NCI-H774 (cell line): ENCODE measurements at places on chromosomes 3 and 15.

GRCh38 chr3:15295506-15295905, 36.9 kb downstream of the SH3BP5 start:
- no peak for DNase-seq

DNA sequence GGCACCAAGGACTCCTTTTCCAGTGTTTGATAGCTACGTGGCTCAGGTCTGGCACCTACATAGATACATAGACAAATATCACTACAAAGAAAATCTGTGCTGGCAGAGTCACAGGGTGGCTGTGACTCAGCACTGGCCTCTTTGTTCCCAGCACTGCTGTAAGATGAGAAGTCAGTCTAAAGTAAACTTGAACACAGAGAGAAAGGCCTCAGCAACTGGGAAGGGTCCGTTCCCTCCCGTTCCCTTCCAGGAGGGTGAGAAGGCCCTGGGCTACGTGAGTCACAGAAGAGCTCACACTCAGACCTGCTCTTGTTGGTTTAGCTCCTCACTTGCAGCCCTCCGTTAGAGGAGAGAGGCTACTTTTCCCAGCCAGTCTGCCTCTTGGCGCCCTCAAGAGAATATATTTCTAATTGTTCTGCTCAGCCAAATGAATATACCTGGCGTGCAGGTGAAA, 23.1 kb downstream of the ANXA2 start:
- DNase-seq, result peak; percentile 66

DNA sequence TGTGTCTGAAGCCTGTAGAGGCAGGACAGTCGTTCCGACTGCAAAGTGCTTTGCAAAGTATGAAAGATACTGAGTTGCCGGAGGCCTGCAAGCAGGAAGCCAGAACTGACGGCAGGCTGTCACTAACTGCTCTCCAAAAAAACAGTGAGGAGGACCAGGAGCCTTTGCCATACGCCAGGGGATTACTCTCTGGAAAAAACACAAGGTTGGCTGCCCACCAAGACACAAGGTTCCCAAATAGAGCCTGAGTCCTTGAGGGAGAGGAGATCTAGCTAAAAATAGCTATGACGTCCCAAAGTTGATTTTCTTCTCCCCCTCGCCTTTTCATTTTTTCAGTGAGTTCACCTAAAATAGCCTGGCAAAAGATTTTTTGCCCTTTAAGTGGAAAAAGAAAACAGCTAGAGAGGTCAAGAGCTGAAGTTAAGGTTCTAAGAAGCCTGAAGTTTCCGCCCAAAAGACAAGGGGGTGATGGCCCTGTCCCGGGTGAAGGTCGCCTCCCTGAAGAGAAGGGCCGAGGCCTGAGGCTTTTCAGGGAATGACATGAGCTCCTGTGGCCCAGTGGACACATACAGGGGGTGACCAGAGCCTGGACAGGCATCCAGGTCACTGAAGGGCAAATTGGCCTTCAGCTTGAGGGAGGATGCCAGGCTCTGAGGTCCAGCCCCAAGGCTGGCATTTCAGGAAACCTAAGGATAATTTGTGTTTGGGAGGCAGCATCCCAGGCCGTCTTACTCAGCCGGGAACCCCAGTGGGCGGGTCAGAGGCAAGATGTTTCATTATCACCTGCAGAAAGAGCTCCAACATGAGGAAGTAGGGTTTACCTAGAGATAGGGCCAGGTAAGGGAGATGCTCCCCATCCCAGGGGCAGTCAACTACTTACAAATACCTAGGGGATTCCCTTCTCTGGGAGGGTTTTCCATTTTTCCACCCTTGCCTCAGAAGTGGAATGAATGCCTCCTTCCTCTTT, 44.9 kb upstream of the DGKG start:
- no peak for DNase-seq

DNA sequence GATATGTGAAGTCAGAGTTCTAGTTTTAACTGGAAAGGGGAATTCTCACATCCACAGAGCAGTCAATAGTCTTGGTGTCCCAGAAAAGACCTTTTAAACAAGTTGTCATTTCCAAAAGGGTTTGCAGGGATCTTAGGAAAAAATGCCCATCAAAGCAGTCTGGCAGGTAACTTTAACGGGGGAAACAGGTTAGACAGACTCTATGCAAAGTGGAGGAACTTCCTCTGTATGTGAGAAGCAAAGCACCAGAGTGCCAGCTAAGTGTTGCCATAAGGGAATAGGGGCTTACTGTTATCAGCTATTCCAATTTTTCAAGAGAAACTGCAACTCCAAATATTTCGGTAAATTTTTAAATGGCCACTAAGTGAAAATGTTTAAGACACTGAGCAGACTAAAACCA, 307.9 kb upstream of the MDFIC2 start:
- no peak for DNase-seq

- no peak for DNase-seq
Observed at GRCh38 chr3:147493666-147494065, 84.5 kb downstream of the ZIC1 start.

- no peak for DNase-seq
Observed at GRCh38 chr3:31086698-31087097, 192.2 kb upstream of the GADL1 start.

DNA sequence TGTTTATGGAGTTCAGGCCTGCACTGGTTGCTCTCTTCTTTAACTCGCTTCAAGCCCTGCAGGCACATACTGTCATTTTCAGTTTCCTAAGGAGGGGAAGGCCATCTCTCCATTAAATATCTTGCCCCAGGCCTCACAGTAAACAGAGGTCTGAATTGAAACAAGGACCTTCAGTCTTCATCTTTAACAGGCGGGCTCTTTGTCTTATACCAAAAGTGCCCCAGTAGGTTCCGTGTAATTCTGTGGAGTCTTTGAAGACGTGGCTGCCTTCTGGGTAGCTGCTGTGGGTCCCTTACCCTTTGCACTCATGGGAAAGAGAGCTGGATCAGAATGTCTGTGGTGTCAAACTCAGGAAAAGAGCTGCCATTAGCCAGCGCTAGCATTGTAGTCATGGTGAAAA, 161.2 kb downstream of the APBA2 start:
- DNase-seq, result no peak

DNA sequence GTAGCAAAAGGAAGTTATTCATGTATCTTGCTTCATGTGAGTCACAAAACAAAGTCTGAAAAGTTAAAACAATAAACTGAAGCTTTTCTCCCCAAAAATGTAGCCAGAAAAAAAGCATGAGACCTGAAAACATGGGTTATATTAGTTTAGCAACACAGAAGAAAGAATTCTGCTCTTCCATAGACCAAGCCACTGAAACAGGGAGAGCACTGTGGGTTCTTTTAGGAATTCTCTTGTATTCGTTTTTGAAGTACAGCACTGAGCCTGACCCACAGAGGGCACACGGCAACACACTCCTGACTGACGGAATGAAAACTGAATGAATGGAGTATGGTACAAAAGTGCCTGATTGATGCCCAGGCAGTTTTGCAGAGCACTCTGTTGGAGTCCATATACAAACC, 66.6 kb downstream of the TM4SF4 start:
- no peak for DNase-seq

- no peak for DNase-seq
Observed at GRCh38 chr3:132378048-132378762, 39.1 kb upstream of the DNAJC13 start.

DNA sequence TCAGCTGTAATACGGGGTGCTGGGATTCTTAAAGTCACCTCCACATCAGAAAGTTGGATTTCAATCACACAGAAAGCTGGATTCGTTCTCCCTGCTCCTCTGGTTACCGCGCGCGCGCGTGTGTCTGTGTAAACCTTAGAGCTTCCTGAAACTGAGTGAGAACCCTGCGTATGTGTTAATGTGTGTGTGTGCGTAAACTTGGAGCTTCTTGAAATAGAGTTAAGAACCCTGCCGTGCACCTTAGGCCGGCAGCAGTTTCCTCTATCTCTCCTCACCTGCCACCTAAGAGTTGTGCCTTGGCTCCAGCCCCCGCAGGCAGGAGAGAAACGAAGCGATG, 531 bp downstream of the LZTFL1 start:
- DNase-seq, result no peak

- no peak for DNase-seq
Observed at GRCh38 chr3:37816271-37816670, 45.4 kb upstream of the CTDSPL start.

DNA sequence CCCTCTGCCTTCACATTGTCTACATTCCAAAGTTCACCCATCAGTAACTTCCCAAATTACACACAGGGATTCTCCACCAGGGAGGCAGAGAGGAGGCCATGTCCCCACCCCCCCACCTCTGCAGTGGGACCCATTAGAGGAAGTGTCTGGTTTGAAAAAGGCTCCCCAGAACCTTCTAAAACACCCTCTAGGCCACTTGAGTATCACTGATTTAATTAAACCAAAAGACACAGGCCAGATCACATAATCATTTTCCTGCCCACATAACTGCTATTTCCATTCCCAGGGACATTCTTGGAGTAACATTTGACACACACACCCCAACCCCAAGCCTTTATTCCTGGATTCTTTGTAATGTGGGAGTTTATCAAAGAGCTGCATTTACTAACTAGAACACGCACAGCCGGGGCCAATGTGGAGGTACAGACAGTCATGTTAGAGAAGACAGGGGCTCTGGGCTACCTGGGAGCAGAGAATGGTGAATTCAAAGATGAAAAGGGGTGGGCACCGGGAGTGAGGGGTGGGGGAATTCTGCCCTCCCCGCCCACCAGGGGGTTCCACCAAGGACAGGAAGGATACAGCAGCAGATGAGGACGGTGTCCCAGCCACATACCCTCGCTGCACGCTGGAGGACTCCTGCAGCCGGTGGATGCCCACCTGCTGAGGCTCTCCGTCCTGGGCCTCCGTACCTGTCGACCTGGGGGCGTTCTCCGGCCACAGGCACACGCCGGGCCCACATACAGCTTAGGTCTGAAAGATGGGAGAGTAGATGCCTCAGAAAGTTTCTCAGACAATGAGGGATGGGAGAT, 201.4 kb upstream of the CTNNB1 start:
- no peak for DNase-seq

GRCh38 chr3:169758359-169758994, 6.4 kb downstream of the TERC start:
- no peak for DNase-seq

GRCh38 chr3:13556917-13557316, 8.0 kb downstream of the FBLN2 start:
- DNase-seq, result no peak

- DNase-seq, result peak; percentile 78
Observed at GRCh38 chr3:172279191-172279640, 169.0 kb downstream of the GHSR start.

DNA sequence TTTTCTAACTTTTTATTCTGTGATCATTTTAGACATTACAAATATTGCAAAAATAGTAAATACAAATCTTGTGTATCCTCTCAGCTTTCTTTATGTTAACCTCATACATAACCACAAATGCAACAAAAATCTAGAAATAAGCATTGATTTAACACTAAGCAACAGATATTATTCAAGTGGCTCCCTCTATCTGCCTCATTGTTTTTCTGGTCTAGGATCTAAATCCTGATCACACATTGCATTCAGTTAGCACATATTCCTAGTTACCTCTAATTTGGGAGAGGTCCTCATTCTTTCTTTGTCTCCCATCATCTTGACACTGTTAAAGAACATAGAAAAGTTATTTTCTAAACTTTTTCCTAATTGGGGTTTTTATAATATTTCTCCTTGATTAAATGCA, 1126.0 kb downstream of the ROBO2 start:
- no peak for DNase-seq

- no peak for DNase-seq
Observed at GRCh38 chr15:45794712-45795439, 160.0 kb downstream of the SQOR start.

DNA sequence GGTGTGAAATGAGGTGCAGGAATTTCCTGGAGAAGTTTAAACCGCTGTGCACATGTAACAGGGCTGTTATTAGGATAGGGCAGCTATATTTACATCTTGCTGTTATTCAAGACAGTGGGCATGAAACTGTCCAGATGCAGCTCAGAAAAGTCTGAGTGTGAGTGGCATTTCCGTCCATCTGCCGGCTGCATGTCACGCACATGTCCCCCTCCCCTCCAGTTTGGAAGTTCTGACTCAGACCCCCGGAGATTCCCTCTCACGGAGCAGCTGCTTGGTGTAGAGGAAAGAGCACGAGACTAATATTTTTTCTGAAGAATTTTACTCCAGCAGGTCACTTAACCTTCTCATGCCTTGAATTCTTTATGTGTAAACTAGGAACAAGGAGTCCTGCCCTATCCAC, 69.8 kb downstream of the FEM1B start:
- no peak for DNase-seq

GRCh38 chr3:195081242-195081963, 189.6 kb downstream of the XXYLT1 start:
- DNase-seq, result no peak

- DNase-seq, result no peak
Observed at GRCh38 chr15:98853617-98854420, 153.8 kb downstream of the PGPEP1L start.

- peak; percentile 81 for DNase-seq
Observed at GRCh38 chr15:92810418-92811138, 89.5 kb upstream of the CHD2 start.

DNA sequence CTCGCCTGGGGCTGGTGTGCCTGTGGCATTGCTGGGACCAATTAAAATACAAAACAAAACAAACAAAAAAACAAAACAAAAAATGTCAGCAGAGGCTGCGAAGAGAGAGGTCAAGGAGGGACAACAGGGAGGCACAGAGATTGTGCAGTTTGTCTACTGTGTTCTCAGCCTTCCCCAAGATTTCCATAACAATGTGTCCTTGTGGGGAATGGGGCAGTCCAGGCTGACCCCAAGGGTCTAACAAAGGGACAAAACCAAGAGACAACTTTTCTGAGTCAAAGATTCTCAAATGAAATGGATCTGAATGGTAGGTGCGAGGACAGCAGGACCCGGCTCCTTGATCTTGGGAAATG, 46.4 kb upstream of the TRPM1 start:
- no peak for DNase-seq

DNA sequence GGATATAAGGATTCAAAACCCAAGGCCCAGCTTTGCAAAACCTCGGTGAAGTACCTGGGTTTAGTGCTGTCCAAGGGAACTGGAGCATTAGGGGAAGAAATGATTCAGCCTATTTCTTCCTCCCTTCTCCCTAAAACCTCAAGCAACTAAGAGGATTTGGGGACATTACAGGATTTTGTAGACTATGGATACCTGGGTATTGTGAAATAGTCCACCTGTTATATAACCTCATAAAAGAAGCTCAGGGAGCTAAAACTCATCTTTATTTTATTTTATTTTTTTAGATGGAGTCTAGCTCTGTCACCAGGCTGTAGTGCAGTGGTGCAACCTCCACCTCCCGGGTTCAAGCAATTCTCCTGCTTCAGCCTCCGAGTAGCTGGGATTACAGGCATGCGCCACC, 8.7 kb upstream of the SMCO1 start:
- DNase-seq, result no peak

DNA sequence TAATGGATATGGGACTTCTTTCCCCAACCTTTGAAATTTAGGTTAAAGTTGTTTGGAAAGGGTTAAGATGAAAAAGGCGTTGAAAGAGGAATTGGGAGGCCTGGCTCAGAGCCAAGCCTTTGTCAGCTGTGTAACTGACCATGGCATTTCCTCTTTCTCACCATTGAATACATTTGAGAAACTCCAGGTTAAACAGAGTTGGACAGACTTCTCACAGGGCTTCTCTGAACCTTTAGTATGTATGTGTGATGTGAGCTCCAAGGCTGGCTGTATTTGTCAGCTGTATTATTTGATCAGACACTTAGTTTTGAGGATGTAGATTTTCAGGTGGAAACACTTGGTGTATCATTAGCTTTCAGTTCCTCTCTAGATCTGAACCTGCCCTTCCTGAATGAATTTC, 136.4 kb upstream of the GOLGA6L4 start:
- DNase-seq, result no peak

GRCh38 chr15:26231096-26231495, 368.0 kb upstream of the ATP10A start:
- DNase-seq, result no peak

- DNase-seq, result no peak
Observed at GRCh38 chr15:99967841-99968371, 234.7 kb upstream of the LYSMD4 start.
